ENCODE measurements at places on chromosomes 1 and 21. TPM values are rescaled to one million over a fixed set of nuclear protein-coding genes. Genes with fewer than 3 reads are reported as not detected.
A peak's percentile ranks its signal among the peaks of the same experiment; 100 is the strongest.

Gene ADCY10
- total RNA-seq, result not detected

Gene PDC
- not detected for total RNA-seq

Gene ALDH9A1
- total RNA-seq, result 47.6 TPM

Gene S100A7
- total RNA-seq, result not detected

Gene LRRC8D
- 30.9 TPM for total RNA-seq

Gene TIAM1
- total RNA-seq, result 33.0 TPM

Gene RGS18
- not detected for total RNA-seq

Gene C1orf185
- not detected for total RNA-seq

DNA sequence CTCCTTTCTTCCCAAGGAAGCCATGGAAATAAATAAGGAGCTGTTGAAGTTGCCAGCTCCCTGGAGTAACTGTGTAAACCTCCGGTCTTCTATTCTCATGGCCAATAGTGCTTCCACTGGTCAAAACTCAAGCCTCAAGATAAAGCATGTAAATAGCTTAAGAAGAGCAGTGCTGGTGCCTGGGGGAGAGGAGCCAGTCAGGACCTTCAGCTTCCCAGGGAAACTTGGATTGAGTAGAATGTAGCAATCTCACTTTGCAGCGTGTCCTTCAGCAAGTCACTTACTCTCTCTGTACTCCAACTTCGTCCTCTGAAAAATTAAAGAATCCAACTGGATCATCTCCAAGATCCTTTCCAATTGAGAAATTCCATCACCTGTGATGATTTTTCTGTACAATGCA is 44.7 kb downstream of the NAV1 start:
- no peaks in the 10 kb centered on the region for H3K4me1 ChIP-seq
- H3K27me3 ChIP-seq, result no peaks in the 10 kb centered on the region
- no peak overlapping the region for H3K4me3 ChIP-seq
- no peaks in the 10 kb centered on the region for H3K36me3 ChIP-seq

DNA sequence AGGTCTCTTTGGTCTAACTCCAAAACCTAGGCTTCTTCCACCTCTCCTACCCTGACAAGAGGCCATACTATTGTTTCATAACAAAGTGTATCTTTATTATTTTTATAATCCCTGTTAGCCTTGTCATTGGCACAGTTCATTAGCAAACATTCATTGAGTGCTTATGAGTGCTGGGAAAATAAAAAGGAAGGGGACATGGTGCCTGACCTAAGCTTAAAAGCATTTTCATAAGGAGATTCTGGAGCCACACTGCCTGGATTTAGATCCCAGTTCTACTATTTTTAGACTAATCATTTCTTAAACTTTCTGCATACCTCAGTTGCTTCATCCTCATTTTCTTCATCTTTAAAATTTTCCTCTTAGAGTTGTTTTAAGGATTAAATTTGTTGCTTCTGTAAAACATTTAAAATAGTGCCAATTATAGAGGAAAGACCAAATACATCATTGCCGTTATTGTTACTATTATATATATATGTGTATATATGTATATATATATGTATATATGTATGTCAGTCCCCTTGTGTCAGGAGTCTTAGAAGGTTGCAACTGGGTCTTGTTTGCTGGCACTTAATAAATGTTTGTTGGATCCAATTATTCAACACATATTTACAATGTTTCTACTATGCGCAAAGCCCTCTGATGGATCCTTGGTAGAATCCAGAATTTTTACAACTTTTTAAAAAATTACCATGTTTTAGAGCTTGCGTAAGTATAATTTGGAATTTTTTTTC is 250.9 kb upstream of the SGIP1 start:
- DNase-seq, result no peak
- H3K36me3 ChIP-seq, result no peaks in the 10 kb centered on the region
- peaks cover 9% of the 10 kb centered on the region for H3K4me1 ChIP-seq
- H3K27ac ChIP-seq, result no peak overlapping the region
- no peak overlapping the region for H3K4me3 ChIP-seq

DNA sequence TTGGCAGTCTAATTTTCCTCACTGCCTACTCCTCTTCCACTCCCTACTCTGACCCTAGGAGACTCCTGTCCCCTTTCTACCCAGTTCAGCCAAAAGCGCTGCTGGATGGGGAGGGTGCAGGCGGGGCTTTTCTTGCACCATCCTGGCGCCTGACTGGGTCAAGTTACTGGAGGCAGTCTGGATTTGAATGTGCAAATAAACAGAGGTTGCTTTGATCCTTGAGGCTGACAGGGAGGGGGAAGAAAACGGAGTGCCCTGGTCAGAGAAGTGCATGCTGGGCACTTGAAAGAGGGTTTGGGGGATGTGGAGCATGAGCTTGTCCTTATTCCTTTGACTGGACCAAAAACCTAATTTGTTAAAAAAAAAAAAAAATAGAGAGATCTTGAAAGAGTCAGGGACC is 76.8 kb upstream of the SOX13 start:
- no peak overlapping the region for H3K4me3 ChIP-seq
- H3K36me3 ChIP-seq, result no peaks in the 10 kb centered on the region
- peaks cover 9% of the 10 kb centered on the region for H3K4me1 ChIP-seq
- peak; percentile 82 for DNase-seq
- peak overlapping the region; percentile 98 for H3K27ac ChIP-seq

GRCh38 chr1:205666372-205667166 is 13.7 kb downstream of the SLC45A3 start:
- H3K4me1 ChIP-seq, result peaks cover 24% of the 10 kb centered on the region
- no peak overlapping the region for H3K4me3 ChIP-seq
- H3K27me3 ChIP-seq, result no peaks in the 10 kb centered on the region
- DNase-seq, result no peak
- no peaks in the 10 kb centered on the region for H3K36me3 ChIP-seq

- H3K4me3 ChIP-seq, result no peak overlapping the region
- DNase-seq, result no peak
- H3K27me3 ChIP-seq, result no peaks in the 10 kb centered on the region
- H3K36me3 ChIP-seq, result no peaks in the 10 kb centered on the region
- H3K27ac ChIP-seq, result no peak overlapping the region
Observed at GRCh38 chr21:14284481-14284880, 68.5 kb downstream of the RBM11 start.

- H3K4me1 ChIP-seq, result peaks cover 22% of the 10 kb centered on the region
- H3K4me3 ChIP-seq, result no peak overlapping the region
- H3K27me3 ChIP-seq, result no peaks in the 10 kb centered on the region
- H3K36me3 ChIP-seq, result no peaks in the 10 kb centered on the region
- DNase-seq, result no peak
Observed at GRCh38 chr1:234235434-234235881, 137.8 kb upstream of the COA6 start.

- H3K27me3 ChIP-seq, result no peaks in the 10 kb centered on the region
- no peaks in the 10 kb centered on the region for H3K36me3 ChIP-seq
- H3K27ac ChIP-seq, result no peak overlapping the region
- H3K4me1 ChIP-seq, result peaks cover 4% of the 10 kb centered on the region
Observed at GRCh38 chr1:110235834-110236682, 25.9 kb downstream of the KCNC4 start.

- no peaks in the 10 kb centered on the region for H3K4me1 ChIP-seq
- DNase-seq, result no peak
- peaks cover 42% of the 10 kb centered on the region for H3K27me3 ChIP-seq
- no peaks in the 10 kb centered on the region for H3K36me3 ChIP-seq
- H3K4me3 ChIP-seq, result no peak overlapping the region
Observed at GRCh38 chr1:177118901-177119300, 45.6 kb downstream of the ASTN1 start.

GRCh38 chr21:45179568-45180245 is 105.3 kb downstream of the ADARB1 start:
- no peak overlapping the region for H3K27ac ChIP-seq
- DNase-seq, result peak; percentile 38
- H3K27me3 ChIP-seq, result no peaks in the 10 kb centered on the region
- no peaks in the 10 kb centered on the region for H3K36me3 ChIP-seq
- H3K4me3 ChIP-seq, result no peak overlapping the region

DNA sequence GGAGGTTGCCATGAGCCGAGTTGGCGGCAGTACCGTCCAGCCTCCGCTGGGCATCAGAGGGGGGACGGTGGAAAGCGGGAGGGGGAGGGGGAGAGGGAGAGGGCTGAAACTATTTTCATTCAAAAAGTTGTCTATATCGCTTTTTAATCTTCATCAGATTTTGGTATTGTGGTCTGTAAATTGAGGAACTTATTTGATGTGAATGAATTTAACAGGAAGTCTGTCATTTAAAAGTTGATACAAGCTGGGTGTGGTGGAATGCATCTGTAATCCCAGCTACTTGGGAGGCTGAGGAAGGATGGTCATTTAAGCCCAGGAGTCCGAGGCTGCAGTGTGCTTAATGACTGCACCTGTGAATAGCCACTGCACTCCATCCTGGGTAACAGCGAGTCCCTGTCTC is 3.0 kb upstream of the EPHX4 start:
- H3K27ac ChIP-seq, result no peak overlapping the region
- H3K27me3 ChIP-seq, result peaks cover 32% of the 10 kb centered on the region
- no peak overlapping the region for H3K4me3 ChIP-seq
- DNase-seq, result no peak
- H3K36me3 ChIP-seq, result no peaks in the 10 kb centered on the region
- H3K4me1 ChIP-seq, result no peaks in the 10 kb centered on the region

- no peak overlapping the region for H3K4me3 ChIP-seq
- H3K27ac ChIP-seq, result no peak overlapping the region
- no peaks in the 10 kb centered on the region for H3K36me3 ChIP-seq
- peaks cover 9% of the 10 kb centered on the region for H3K4me1 ChIP-seq
- no peaks in the 10 kb centered on the region for H3K27me3 ChIP-seq
- DNase-seq, result no peak
Observed at GRCh38 chr1:99771513-99771918, 5.1 kb upstream of the FRRS1 start.

DNA sequence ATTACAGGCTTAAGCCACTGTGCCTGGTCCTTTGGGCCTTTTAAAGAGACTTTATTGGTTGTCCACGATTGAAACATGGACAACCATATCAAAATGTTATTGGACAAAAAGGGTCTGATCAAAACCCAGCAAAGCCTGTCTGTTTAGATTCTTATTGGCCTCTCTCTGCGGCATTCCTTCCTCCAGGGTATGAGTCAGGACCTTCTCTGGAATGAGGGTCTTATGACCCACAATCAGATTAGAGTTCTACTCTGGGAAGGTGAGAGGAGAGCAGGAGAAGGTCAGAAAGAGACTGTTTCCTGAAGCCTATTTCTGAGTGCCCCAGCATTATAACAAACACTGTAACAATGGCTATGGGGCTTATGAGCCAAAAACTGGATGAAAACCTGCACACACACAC is 7.9 kb downstream of the LURAP1 start:
- H3K4me1 ChIP-seq, result no peaks in the 10 kb centered on the region
- no peak overlapping the region for H3K4me3 ChIP-seq
- no peak overlapping the region for H3K27ac ChIP-seq
- DNase-seq, result no peak
- H3K36me3 ChIP-seq, result no peaks in the 10 kb centered on the region

GRCh38 chr1:37434292-37435225 is 39.8 kb upstream of the ZC3H12A start:
- DNase-seq, result peak; percentile 94
- no peaks in the 10 kb centered on the region for H3K36me3 ChIP-seq
- H3K27ac ChIP-seq, result no peak overlapping the region
- H3K27me3 ChIP-seq, result no peaks in the 10 kb centered on the region

DNA sequence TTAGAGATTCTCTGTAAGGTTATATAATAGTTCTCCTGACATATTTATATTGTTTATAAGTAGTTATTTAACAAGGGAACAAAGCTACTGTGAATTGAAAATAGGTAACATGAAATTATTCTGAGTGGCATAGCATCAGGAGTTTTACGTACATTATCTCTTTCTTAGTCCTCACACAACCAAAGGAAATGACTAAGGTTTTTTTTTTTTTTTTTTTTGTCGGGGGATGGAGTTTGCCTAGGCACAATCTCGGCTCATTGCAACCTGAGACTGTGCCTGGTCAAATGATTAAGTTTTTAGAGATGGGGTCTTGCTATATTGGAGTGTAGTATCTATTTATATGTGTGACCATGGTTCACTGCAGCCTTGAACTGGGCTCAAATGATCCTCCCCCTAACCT is 24.9 kb downstream of the TMED5 start:
- no peaks in the 10 kb centered on the region for H3K4me1 ChIP-seq
- H3K27ac ChIP-seq, result no peak overlapping the region
- H3K4me3 ChIP-seq, result no peak overlapping the region
- no peak for DNase-seq
- H3K27me3 ChIP-seq, result no peaks in the 10 kb centered on the region
- H3K36me3 ChIP-seq, result peaks cover 63% of the 10 kb centered on the region

DNA sequence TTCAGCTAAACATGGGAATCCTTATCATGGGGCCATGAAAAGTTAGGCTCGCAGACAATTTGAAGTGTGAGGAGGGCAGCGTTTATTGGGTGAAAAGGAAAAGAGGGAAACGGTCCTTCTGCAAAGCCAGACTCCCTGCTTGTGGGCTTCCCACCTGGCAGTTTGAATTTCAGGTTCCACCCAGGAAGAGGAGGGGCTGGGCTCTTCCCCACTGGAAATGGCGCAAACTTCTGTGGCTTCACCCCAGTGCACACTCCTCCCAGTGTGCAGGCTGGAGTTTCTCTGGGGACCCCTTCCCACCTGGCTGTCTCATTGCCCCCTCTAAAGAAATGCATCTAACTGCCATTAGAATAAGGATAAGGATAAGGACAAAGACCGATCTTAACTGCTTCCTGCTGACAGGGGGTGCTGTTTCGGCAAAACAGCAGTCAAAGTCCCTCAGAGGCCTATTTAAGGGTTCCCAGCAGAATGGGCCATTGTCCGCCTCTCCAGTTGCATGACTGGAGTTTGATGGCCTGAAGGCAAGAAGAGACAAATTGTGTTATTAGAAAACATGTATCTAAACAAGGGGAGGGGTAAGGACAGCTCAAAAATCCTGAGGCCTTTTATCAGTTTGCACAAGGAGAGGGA is 20.4 kb downstream of the AIM2 start:
- no peaks in the 10 kb centered on the region for H3K4me1 ChIP-seq
- H3K27ac ChIP-seq, result no peak overlapping the region
- no peaks in the 10 kb centered on the region for H3K27me3 ChIP-seq
- peak; percentile 63 for DNase-seq

DNA sequence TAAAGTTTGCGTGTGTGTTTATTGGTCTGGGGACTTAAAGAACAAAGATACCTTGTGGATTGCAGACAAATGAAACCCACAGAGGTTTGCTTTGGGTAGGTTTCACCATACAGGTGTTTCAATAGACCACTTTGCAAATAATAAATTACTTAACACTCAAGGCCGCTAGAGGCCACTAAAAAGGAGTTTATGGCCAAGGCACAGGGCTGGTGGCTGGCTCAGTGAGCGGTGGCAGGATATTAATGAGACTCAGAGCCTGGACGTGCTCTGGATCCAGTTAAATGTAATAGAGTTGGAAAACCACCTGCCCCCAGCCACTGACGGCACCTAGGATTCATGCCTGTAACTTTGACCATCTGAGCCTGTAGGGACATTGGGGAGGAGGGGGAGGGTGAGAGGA is 44.5 kb downstream of the LRRC38 start:
- H3K4me1 ChIP-seq, result no peaks in the 10 kb centered on the region
- DNase-seq, result peak; percentile 54
- H3K27ac ChIP-seq, result no peak overlapping the region
- no peak overlapping the region for H3K4me3 ChIP-seq
